Fibroblast of skin of right quadriceps (primary cell): ENCODE measurements at places on chromosomes 3 and 15.
A peak's percentile ranks its signal among the peaks of the same experiment; 100 is the strongest.

DNA sequence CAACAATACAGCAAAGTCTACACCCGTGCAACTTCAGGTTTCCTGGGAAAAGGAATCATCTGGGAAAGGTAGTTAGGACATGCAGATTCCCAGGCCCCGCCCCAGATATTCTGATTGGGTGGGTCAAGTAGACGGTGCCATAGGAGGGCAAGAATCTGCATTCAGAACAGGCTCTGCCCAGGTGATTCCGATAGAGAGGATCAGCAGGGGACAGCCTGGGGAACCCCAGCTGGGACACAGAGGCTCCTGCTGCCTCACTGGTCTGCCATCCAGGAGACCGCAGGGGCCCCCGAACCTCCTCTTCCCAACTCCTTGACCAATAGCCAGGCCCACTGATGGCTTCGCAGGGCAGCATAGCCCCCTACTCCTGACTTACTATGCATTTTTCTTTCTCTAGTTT is 243.4 kb downstream of the VPS13C start:
- no peak for DNase-seq

DNA sequence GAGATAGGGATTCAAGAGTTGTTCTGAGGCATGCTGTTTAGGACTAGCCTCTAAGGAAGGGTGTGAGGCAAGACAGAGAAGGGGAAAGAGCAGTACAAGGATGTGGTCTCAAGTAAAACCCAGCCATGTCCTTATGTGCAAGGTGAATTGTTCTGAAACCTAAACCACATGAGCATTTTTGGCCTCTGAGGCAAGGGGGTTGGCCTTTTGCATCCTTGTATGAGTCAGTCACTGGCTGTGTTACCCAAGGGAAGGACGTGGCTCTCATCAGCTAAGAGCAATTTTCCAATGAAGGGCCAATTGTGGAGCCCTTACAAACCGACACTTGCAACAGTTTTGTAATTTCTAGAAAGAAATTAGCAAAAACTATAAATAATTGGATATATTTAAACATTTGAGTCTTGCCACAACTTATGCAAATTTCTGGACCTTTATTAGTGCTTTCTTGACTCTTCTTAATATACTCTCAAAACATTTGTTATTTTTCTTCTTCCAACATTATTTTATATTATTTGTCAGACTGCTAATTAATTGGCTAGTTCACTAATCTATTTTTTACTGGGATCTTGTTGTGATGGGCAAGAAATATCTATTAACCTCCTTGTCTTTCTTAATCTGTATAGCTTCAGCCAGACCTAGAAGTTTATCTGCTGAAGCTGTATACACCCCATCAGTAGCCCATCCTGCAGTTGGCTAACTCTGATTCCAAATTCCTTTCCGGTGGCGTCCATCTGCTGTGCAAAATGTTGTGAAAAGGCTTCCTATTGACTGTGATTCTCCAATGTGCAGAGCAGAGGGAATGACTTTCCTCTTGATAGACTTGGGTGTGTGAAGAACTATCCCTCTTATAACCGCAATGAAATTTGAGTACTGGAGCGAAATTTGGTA is 97.7 kb upstream of the P2RY1 start:
- peak; percentile 68 for DNase-seq

GRCh38 chr15:87538327-87538834 is 718.2 kb downstream of the NTRK3 start:
- no peak for DNase-seq

GRCh38 chr15:68599560-68600071 is 20.8 kb downstream of the CORO2B start:
- DNase-seq = peak; percentile 83

- no peak for DNase-seq
These were observed 422.7 kb upstream of the ALCAM start for GRCh38 chr3:104943974-104944373.
